CD4-positive, alpha-beta memory T cell (primary cell): ENCODE measurements at places on chromosomes 7 and 10. TPM values are rescaled to one million over a fixed set of nuclear protein-coding genes. Genes with fewer than 3 reads are reported as not detected.

- DNase-seq: no peak
Measured at GRCh38 chr7:46859963-46860475, 721.9 kb downstream of the TNS3 start.

Gene ADGRA1
- total RNA-seq: not detected

DNA sequence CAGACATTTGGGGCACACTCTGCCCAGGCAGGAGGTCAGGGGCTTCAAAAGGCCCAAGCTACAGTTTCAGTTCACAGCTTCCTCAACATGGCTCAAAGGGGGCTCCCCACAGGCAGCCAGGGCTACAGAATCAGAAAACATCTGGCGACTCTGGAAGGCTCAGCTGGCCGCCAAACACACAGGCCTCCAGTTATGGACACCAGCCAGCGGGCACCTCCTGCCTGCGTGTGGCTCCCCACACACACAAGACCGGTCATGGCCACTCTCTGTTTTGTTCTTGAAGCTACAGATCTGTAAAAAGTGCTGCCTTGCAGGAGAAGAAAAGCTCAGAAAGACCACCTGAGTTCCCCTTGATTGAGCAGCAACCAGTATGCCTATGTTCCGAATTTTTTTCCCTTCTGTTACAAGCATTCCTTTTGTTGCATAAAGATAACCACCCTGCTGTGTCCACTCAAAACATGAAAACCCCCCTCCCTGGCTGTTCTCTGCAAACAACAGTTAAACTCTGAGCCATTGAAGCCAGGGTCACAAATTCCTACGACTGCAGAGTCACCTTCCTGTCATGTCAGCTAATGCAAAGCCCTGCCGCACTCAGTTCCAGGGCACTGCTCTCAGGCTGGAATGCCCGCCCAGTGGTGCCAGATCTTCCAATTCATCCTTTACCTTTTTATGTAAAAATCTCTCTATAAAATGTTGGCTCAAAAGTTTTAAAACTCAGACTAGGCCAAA is 33.6 kb downstream of the VSTM4 start:
- DNase-seq: no peak

DNA sequence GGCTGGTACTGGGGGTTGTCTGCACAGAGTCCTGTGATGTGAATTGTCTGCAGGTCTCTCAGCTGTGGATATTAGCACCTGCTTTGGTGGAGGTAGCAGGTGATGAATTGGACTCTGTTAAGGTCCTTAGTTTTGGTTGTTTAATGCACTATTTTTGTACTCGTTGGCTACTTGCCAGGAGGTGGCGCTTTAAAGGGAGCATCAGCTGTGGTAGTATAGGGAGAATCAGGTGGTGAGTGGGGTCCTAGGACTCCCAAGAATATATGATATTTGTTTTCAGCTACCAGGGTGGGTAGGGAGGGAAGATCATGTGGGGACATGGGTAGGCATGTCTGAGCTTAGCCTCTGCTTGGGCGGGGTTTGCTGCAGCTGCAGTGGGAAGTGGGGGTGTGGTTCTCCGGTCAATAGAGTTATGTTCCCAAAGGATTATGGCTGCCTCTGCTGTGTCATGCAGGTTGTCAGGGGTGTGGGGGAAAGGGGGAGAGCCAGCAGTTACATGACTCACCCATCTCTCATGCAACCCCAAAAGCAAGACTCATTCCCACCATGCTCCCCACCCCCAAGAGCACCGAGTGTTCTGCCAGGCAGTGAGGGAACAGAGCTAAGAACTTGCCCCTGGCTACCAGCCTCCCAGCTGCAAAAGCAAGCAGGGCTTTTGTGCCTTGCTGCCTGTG is 53.7 kb upstream of the ZNF273 start:
- no peak for DNase-seq

DNA sequence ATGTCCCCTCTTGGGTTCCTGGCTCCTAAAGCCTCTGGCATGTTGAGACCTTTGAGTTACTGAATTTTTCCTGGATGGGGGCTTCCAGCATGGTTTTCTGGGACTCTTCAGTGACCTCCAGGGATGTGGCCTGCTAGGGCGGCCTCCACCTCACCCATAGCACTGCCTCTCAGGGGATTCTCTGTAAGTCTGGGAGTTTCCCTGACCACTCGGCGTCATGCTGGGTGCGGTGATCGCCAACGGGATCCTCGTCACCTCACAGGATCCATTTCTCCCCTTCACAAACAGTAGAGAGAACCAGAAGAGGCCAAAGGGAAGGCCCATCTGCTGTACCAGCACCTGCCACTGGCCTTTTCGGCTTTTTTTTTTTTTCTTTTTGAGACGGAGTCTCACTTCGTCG is 84.3 kb downstream of the NPTX2 start:
- DNase-seq: no peak
